ENCODE measurements at places on chromosomes 7 and 10.

- no peak for DNase-seq
These were observed 44.0 kb downstream of the IMMP2L start for GRCh38 chr7:111518264-111518663.

DNA sequence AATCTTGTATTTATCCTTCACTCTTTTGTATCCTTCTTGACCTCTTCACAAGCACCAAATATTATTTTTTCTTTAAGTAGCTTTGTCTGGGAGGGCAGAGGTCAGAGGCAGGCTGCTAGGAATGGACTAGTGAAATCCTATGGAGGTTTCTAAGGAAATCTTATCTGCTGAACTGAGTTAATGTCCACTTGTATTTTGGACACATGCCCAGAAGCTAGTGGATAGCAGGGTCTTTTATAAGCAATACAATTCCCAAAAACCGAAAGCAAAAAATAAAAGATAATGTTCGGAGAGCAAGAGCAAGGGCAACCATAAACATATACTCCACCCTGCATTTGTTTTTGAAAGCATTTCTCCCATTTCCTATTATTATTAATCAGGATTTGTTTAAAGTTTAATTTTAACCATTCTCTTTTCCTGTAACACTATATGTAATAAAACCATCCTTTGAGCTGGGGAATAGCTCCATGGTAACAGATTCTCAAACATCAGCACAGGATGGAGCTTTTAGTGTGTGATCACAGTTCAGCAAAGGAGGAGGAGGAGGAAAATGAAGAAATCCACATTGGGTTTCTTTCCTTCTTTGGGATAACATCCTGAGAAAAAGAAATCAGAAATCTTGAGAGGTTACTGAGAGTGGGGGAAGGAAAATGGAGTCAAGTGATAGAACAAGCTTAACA, 328.2 kb upstream of the LRRN3 start:
- DNase-seq, result no peak

DNA sequence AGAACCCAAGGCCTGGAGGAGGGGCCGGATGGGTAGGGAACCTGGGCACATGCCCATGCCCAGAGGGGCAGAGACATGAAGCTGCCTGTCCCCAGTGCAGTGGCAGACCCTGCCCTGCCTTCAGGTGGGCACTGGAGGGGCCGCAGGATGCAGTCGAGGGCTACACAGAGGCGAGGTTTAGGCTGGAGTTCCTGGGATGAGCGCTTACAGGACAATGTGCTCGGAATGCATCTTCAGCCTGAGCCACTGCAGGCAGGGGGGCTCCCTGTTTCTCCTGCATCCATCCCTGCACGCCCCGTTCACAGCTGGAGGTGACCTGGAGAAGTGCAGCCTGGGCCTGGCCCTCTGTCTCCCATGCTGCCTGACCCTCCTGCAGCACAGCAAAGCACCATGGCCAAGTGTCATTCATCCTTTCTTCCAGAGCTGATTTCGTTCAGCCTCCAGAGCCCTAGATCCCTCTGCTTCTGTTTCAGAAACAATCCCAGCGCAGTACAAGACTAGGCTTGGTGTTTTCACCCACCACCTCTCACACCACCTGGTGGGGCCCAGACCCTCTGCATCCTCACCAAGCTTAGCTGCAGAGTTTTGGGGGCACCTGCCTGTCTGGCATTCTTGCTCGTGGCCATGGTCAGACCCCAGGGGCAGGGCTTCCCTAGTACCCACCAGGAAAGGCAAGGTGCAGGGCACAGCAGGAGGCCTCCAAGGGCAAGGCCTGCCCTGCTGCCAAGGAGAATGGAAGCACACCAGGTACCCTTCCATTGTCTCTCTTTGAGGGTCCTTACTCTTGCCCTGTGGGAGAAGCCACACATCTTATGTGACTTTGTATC, 311.9 kb downstream of the TCERG1L start:
- DNase-seq, result no peak

- DNase-seq, result no peak
These were observed 10.4 kb upstream of the GPR26 start for GRCh38 chr10:123655751-123656150.

- DNase-seq, result no peak
These were observed 41.8 kb upstream of the TRIM8 start for GRCh38 chr10:102602272-102603045.

GRCh38 chr10:52768001-52768532, 4.5 kb downstream of the MBL2 start:
- no peak for DNase-seq

- no peak for DNase-seq
These were observed 20.4 kb downstream of the SHH start for GRCh38 chr7:155791836-155792235.

DNA sequence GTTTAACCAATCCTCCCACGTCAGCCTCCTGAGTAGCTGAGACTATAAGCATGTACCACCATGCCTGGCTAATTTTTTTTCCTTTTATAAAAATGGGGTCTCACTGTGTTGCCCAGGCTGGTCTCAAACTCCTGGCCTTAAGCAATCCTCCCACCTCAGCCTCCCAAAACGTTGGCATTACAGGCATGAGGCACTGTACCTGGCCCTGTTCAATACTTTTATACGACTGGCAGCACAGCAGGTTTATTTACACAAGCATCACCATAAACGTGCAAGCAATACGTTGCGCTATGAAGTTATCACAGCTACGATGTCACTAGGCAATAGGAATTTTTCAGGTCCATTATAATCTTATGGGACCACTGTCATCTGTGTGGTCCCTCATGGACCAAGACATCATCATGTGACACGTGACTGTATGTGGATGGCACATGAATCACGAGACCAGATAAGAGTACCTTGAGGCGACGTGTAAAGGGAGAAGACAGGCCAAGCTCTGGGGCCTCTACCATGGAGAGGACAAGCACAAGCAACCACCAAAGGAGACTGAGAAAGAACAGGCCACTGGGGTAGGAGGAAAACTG, 34.5 kb upstream of the SLC18A3 start:
- no peak for DNase-seq

DNA sequence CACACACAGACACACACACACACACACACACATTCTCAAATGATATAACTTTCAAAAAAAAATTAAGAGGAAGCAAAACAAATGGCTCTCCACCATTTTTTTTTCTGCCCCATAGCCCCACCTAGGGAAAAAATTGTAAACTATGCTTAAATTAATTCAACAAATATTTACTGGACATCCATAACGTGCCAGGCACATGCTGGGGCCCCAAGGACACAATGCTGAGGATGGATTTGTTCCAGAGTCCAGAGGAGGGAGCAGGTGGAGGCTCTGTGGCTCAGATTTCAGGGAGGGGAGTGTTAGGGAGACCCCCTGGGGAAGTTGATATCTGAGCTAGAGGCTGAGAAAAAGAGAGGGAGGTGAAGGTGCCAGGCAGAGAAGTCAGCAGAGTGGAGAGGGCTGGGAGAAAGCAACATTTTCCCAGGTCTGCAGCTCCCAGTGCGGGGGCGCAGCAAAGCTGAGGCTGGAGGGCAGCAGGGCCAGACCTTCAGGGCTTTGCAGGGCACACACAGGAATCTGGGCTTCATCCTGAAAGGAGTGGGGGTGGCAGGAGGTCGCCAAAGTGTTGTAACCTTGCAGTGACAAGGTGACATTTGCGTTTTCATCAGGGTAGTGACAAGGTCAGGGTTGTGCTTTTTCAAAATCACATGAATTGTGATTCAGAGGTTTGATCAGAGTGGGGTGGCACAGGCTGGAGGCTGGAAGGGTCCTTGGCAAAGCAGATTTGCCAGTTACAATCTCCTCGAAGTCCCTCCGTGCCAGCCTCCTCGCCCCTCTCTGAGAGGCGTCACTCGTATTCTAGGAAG, 261.6 kb downstream of the WDR11 start:
- DNase-seq, result no peak

- no peak for DNase-seq
These were observed 14.4 kb downstream of the VIPR2 start for GRCh38 chr7:159130199-159130775.

GRCh38 chr10:90930070-90930837, 9.4 kb upstream of the ANKRD1 start:
- DNase-seq, result no peak

DNA sequence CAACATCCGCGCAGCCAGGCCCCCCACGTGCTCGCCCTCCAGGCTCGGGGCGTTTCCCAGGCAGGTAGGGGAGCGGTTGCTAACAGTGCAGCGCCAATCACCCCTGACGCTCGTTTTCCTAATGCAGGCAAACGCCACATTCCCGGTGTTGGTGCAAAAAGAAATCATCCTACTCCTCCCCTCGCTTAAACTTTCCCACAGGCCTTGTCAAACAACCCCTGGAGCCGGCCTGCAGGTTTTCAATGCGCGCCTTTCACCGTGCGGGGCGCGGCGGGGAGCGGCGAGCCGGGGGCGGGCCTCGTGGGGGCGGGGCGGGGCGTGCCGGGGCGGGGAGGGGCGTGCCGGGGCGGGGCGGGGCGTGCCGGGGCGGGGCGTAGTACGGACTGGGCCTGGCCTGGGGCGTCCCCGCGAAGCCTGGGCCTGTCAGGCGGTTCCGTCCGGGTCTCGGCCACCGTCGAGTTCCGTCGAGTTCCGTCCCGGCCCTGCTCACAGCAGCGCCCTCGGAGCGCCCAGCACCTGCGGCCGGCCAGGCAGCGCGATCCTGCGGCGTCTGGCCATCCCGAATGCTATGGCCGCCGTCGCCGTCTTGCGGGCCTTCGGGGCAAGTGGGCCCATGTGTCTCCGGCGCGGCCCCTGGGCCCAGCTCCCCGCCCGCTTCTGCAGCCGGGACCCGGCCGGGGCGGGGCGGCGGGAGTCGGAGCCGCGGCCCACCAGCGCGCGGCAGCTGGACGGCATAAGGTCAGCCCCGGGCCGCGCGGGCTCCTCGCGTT, at the start of gene ECHDC3:
ECHDC3 (plus strand) TSS at position 374 of the 770 bp plus-strand sequence; CDS start at position 569, 195 bp downstream.
- DNase-seq, result peak; percentile 88

DNA sequence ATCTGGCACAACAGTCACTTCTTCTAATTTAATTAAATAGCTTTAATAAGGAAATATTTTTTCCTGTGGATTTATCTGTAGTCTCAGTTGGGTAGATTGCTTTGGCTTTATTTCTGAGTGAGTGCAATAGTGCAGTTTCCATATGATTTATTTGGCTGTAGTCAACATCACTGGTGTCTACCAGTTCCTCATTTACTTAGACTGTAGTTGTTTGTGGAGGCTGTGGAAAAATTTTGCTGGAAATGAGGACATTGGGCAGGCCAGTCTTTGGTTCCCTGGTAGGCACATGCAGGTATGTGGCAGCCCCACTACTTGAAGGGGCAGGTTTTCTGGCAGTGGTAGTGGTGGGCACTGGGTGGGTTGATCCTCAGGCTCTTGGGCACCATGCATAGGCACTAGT, 15.5 kb downstream of the TAS2R40 start:
- no peak for DNase-seq

DNA sequence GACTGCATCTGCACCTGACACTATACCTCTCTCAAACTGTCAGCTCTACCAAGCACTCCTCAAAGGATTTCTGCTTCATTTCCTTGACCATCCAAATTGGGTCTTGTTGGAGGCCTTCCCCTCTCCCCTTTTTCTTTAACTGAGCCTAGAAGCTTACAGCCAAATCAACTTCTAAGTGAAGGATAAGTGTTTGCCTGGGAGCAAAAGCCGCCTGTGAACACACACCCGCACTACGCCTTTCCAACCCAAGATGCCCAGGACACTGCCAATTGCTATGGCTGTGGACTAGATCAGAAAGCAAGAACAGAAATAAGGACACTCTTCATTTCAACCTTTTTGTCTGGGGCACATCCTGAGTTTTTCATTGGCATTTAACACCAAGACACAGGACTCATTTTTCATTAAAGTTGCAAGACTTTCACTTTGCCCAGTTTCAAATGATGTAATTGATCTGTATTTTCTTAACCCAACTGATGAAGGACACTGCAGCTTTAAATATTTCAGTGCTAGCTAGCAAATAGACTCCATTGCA, 52.8 kb downstream of the CPEB3 start:
- no peak for DNase-seq

GRCh38 chr10:52755297-52756062, 17.1 kb downstream of the MBL2 start:
- DNase-seq, result no peak

DNA sequence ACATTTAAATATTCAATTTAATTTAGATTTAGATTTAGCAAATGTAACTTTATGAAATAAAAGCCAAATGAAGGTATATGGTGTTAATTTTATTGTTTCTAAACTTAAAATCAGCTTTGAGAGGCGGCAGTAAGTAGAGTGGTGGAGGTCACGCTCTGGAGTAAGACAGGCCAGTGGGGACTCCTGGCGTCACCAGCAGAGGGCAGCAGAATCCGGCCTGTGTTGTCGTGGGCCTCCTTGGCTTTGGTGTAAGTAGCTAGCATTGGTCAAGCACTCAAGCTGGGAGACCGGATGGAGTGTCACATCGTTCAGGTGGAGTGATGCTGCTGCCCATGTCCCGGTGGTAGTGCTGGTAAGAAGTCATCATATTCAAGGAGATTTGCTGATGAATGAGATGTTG, 98.7 kb upstream of the DNAJB6 start:
- DNase-seq, result no peak

DNA sequence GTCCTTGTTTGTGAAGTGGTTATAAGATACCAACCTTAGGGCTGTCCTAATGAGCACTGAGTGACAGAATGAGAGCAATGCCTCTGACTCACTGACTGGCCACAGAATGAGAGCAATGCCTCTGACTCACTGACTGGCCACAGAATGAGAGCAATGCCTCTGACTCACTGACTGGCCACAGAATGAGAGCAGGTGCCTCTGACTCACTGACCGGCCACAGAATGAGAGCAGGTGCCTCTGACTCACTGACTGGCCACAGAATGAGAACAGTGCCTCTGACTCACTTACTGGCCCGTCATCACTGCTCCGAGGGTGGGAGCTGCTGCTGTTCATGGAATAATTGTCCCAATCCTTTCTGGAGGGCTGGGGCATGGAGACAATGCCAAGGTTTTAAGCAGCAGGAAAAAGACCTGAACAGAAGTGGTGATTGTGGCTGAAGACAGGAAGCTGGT, 265.2 kb upstream of the PPP2R2D start:
- DNase-seq, result no peak

- peak; percentile 60 for DNase-seq
These were observed 26.5 kb upstream of the NUB1 start for GRCh38 chr7:151315038-151315655.

DNA sequence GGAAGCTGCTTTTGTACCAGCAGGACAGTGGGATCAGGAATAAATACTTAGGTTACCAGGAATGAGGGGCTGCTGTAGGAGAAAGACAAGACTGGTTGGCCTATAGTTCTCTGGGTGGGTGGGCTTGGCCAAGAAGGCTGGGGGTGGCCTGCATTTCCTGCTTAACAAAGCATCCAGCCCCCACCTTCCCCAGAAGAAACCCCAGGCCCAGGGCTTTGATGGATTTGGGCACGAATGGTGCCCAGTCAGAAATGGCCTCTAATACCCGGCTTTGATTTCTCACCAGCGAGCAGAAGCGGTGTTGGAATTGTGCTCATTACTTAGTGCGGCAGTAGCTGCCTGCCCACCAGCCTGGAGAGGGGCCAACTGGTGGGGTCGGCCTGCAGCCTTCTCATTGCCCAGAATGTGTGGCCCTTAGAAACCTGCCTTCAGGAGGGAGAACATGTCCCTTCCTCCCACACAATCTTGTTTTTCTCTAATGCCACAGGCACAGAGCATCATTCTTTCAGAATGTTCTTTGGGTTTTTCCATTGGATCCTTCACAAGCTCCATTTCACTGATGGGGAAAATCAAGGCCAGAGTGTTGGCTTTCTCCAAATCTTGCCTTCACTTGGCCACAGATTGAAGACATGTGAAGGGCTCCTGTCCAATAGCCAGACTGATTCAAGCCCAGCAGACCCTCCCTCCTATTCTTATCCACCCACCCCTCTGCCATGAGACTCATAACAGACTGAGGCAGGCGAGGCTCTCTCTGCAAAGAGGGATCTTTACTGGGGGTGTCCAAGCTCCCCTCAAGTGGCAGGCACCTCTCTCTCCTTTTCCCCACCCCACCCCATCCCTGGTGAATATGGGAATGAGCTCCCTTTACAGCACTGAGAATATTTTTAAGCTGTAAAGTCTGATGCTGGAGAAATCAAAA, 2.5 kb downstream of the UNC5B start:
- no peak for DNase-seq
